ENCODE measurements at places on chromosomes 11 and 22.

- no peak for DNase-seq
Measured at GRCh38 chr22:48491451-48491941, 1336.2 kb downstream of the BRD1 start.

GRCh38 chr11:30388957-30389356, 66.1 kb downstream of the ARL14EP start:
- DNase-seq = no peak

DNA sequence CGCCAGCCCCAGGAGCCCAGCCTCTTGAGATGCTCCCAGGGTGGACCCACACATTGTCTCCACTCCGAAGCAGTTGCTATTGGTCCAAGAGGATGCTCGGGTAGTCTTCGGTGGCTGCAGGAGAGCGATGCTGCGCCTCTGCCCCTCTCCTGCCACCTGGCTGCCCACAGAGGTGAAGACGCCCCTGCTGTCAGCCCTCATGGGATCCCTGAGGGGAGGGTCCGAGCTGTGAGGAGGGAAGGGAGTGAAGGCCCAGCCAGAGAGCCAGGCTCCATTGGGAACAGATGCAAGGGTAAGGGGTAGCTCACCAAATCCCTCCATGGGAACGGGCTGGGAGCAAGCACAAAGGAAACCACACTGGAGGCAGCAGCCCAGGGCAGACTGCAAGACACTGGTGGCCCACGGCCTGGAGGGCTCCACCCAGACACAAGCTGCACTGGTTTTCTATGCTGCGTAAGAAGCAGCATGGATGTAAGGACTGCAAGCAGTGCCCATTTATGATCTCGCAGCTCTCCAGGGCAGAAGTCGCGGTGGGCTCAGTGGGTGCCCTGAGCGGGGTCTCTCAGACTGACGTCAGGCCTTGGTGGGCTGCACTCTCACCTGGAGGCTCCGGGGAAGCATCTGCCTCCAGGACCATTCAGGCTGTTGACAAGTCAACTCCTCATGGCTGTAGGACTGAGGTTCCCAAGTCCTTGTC, 15.7 kb downstream of the TSPAN32 start:
- no peak for DNase-seq

DNA sequence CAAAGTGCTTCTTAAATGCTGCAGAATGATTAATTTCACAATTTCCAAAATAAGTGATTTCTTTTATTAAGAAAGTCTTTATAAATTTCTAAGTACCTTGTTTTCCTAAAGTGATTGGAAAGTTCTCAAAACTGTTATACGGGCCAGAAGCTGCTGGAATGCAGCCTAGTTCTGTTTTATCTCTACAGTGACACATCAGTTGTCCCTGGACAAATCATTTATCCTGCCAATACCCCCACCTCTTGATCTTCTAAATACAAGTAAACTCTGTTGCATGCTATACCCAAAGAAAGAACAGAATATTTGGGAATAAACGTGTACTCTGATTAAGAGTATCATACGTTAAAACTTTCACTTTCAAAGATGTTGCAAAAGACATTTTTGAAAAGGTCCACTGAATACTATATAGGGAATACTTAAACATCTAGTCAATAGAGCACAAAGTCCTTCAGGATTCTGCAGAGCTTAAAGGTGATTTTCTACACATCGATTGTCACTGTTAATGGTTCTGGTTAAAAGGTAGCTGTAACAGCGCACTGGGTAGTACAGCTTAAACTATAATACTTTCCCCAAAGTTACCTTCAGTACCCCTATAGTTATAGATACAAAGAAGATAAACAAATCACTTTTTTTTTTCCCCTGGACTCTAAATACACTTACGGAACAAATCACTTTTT, 92.1 kb upstream of the APOA1 start:
- peak; percentile 19 for DNase-seq

GRCh38 chr22:21450320-21450831, 16.8 kb upstream of the TMEM191C start:
- no peak for DNase-seq

GRCh38 chr22:35039625-35040024, 26.3 kb upstream of the ISX start:
- no peak for DNase-seq

- DNase-seq = no peak
Measured at GRCh38 chr11:126630893-126631798, 275.7 kb downstream of the ST3GAL4 start.

GRCh38 chr11:72814286-72815109, at the start of gene ATG16L2:
Gene ATG16L2 (plus strand): TSS chr11:72814411. CDS start chr11:72814446, 35 bp downstream.
- DNase-seq = peak; percentile 74

DNA sequence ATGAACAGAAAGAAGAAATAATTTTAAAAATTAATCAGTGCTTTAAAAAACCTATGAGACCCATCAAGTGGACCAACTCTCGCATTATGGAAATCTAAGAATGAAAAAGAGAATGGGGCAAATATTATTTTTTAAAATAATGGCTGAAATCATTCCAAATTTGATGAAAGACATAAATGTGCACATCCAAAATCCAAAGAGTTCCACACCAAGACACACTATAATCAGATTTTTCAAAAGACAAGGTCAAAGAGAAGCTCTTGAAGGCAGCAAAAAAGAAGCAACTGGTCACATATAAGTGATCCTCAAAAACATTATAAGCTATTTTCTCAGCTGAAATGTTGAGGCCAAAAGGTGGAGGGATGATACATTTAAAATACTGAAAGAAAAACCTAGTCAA, 85.3 kb downstream of the ARHGAP32 start:
- DNase-seq = no peak

DNA sequence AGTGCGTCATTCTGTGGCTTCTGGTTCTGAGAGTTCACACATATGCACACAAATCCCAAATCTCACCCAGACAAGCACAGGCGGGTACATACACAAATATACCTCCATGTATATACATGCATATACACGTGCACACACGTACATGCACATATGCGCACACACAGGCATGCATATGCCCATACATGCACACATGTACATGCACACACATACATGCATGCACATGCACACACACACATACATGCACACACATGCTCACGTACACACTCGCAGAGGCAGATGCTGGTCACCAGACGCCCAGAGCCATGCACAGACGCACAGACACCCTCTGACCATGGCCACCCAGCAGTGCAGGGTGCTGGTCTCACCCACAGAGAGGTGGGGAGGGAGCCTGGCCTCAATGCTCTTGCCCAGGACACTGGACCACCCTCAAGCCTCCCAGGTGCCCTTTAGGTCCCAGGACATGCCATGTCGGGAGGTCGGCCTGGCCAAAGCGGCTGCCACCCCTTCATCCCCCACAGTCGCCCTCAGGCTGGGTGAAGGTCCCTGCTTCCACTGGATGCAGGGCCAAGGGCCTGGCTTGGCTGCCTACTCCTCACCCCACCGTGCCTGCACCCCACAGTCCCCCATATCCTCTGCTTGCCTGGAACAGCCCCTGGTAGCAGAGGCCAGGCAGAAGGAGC, 9.5 kb downstream of the DUSP8 start:
- DNase-seq = no peak

- no peak for DNase-seq
Measured at GRCh38 chr11:12517306-12517705, 139.9 kb downstream of the PARVA start.

- DNase-seq = no peak
Measured at GRCh38 chr11:62962391-62962790, 22.4 kb downstream of the SLC22A6 start.

DNA sequence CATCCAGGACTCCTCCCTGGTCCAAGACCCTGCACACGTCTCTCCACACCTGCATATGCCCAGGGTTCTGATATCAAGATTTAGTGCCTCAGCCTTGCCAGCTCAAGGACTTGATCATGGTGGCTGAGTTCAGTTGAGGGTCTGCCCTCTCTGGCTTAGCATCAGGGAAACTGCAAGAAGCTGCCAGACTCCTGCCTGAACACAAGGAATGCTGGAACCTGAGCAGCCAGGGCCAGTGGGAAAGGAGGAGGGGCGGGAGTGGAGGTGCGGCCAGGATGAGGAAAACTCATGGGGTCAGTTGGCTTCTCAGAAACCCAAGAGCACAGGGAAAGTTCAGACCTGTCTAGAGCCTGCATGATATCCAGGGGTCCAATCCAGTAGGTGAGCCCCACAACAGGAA, 546.1 kb downstream of the BUD13 start:
- DNase-seq = no peak

DNA sequence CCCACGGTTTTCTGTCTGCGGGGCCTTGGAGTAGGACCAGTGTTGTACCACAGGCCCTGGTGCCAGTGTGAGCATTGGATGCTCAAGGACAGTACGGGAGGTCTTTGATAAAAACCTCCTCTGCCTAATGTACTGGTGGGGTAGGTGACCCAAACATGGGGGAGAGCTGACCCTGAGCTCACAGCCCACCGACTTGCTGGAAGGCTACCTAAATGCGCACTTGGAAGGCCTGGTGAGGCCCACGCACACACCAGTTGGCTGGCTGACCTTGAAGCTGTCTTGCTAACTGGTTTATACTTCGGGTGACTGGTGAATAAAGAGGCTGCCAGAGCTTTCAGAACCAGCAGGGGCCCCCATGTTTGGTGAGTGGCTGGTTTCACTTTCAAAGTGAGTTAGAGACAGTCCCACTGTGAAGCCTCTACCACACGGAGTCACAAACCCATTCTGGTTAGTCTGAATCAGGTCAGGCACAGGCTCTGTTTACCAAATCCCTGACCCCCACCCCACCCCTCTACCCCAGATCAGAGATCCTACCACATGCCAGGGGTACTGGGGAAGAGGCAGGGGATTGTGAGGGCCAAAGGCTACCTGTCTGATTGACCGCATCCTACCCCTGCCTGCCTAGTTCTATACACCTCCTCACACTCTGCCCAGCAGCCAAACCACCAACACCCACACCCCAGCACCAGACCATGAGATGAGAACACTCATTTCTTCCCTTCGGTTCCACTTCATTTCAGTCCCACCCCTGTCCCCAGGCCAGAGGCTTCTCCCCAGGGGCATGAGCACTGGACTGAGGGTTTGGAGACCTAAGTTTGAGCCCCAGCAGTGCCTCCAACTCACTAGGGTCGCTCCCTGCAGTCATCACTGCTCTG, 12.7 kb upstream of the IL2RB start:
- no peak for DNase-seq

DNA sequence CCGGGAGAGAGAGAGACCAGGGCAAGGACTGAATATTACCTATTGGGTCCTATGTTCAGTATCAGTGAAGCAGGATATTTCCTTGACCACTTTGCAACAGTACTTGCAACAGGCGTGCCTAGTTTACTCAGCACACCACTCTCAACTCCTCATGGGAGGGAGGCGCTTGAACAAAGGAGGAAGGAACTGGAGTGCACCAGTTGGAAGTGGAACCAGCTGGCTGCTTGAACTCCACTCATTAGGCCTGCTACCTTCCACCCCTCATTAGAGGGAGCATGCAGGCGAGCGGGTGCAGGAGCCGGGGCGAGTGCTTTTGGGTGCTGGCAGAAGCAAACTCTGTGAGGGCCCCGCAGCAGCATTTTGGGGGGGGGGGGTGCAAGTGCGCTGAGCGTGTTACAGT, 1369.6 kb upstream of the RAG2 start:
- DNase-seq = no peak

- DNase-seq = no peak
Measured at GRCh38 chr11:128694618-128695481, 978 bp downstream of the FLI1 start.

GRCh38 chr11:3044004-3044403, 13.2 kb downstream of the CARS1 start:
- no peak for DNase-seq
